ENCODE measurements at places on chromosomes 12 and 14. TPM values are rescaled to one million over a fixed set of nuclear protein-coding genes. Genes with fewer than 3 reads are reported as not detected.

The ERBB3 gene
- 4.2 TPM for total RNA-seq

The PTPN6 gene
- 22.1 TPM for total RNA-seq

The KRT77 gene
- total RNA-seq = not detected

The DHRS2 gene
- total RNA-seq = not detected

The ANAPC5 gene
- total RNA-seq = 68.7 TPM

The CPNE8 gene
- 10.8 TPM for total RNA-seq

The GZMH gene
- total RNA-seq = not detected

The ANO2 gene
- total RNA-seq = 4.5 TPM

DNA sequence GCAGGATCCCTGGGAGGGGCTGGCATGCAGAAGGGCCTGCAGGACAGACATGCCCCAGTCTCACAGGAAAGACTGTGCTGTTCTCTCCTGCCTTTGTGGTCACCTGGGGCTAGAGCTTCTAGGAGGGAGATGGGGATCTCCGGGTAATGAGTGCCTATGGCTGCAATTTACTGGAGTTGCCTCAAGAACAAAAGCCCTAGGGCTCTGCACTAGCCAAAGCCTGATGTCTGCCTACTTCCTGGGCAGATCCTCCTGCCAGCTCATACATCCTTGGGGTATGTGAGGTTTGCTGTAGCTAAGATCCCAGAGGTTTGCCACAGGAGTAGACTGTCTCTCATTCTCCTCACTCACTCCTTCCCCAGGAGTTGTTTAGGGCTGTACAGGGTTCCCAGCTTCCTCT is 106.9 kb upstream of the PPFIA2 start:
- H3K4me3 ChIP-seq = no peak overlapping the region
- H3K27me3 ChIP-seq = no peaks in the 10 kb centered on the region
- H3K36me3 ChIP-seq = no peaks in the 10 kb centered on the region
- no peaks in the 10 kb centered on the region for H3K4me1 ChIP-seq
- H3K27ac ChIP-seq = no peak overlapping the region
- no peak for DNase-seq

- H3K27ac ChIP-seq = no peak overlapping the region
- H3K27me3 ChIP-seq = no peaks in the 10 kb centered on the region
- no peak for DNase-seq
- peaks cover 10% of the 10 kb centered on the region for H3K36me3 ChIP-seq
- H3K4me1 ChIP-seq = no peaks in the 10 kb centered on the region
Measured at GRCh38 chr14:75821831-75822521, 159.8 kb downstream of the TGFB3 start.

DNA sequence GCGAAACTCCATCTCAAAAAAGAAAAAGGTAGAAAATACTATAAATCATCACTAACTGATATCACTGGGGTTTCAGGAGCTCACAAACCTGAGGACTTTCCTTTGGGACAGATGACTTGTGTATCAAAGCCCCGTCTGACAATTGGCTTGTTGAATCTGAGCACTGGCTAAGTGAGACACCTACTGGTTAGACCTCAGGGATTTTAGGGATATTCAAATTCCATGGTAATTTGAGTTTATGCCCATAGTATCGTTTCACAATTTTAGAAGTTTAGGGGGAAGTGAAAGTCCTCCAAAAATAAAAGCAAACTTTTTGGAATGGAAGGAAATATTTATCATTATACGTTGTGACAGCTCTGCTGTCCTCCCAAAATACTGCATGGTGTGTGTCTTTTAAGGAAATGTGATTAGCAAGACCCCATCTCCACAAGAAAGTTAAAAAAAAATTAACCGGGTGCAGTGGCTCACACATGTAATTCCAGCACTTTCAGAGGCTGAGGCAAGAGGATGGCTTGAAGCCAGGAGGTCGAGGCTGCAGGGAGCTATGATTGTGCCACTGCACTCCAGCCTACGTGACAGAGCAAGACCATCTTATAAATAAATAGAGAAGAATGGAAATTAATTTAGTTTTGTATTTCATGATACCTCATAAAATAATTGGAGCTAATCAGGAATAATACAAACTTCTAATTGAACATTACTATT is 49.2 kb downstream of the FBXL14 start:
- no peaks in the 10 kb centered on the region for H3K4me1 ChIP-seq
- no peak for DNase-seq
- no peak overlapping the region for H3K27ac ChIP-seq
- no peak overlapping the region for H3K4me3 ChIP-seq
- H3K36me3 ChIP-seq = peaks cover 9% of the 10 kb centered on the region

GRCh38 chr14:23284654-23285529 is 1.0 kb downstream of the HOMEZ start:
- peaks cover 17% of the 10 kb centered on the region for H3K4me1 ChIP-seq
- H3K27ac ChIP-seq = peak overlapping the region; percentile 63
- H3K36me3 ChIP-seq = no peaks in the 10 kb centered on the region
- H3K27me3 ChIP-seq = no peaks in the 10 kb centered on the region
- H3K4me3 ChIP-seq = peak overlapping the region; percentile 96
- DNase-seq = no peak

GRCh38 chr14:46653031-46653755 is 1.6 kb upstream of the RPL10L start:
- H3K36me3 ChIP-seq = no peaks in the 10 kb centered on the region
- H3K4me1 ChIP-seq = peaks cover 5% of the 10 kb centered on the region
- DNase-seq = no peak
- H3K27me3 ChIP-seq = no peaks in the 10 kb centered on the region
- H3K27ac ChIP-seq = no peak overlapping the region

GRCh38 chr12:68224613-68225285 is 861 bp downstream of the IL26 start:
- no peak overlapping the region for H3K27ac ChIP-seq
- no peak for DNase-seq
- peaks cover 11% of the 10 kb centered on the region for H3K4me1 ChIP-seq
- H3K4me3 ChIP-seq = no peak overlapping the region
- H3K36me3 ChIP-seq = no peaks in the 10 kb centered on the region

DNA sequence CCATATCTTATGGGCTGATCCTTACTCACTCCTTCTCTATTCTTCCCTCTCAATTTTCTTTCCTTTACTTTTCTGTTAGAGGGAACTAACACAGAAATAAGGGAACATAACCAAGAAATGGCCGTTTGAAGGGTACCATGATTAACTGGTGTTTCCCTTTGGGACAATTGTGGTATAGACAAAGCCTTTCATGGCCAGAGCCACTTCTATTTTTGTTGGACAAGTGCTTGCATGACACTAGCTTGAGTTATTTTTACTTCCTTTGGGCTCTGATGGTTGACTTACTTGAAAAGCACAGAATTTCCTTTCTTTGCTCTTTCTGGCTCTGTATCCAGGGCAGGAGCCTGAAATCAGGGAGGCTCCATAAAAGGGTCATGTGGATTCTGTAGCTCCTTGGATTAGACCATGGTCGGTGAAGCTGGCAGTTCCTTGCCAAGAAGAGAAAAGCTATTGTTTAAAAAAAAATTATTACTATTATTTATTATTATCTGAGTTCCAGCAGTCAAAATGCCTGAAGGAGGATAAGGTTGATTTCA is 130.6 kb downstream of the KTN1 start:
- H3K27me3 ChIP-seq = no peaks in the 10 kb centered on the region
- H3K4me1 ChIP-seq = peaks cover 8% of the 10 kb centered on the region
- H3K4me3 ChIP-seq = no peak overlapping the region
- peaks cover 6% of the 10 kb centered on the region for H3K36me3 ChIP-seq
- no peak for DNase-seq

DNA sequence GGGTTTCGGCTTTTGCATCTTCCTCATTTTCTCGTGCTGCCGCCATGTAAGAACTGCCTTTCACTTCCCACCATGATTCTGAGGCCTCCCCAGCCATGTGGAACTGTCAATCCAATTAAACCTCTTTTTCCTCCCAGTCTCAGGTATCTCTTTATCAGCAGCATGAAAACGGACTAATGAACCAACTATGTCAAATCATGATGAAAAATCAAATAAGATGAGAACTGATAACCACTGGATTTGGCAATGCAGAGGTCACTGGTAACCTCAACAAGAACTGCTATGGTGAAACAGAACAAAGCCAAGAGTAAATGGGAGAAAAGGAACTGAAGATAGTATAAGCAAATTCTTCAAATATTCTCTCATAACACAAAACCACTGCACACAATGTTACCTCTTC is 6.0 kb downstream of the EML5 start:
- H3K27me3 ChIP-seq = peaks cover 2% of the 10 kb centered on the region
- no peak overlapping the region for H3K27ac ChIP-seq
- H3K4me3 ChIP-seq = no peak overlapping the region
- DNase-seq = no peak

GRCh38 chr14:39731912-39732311 is 299.7 kb upstream of the FBXO33 start:
- no peak for DNase-seq
- H3K4me3 ChIP-seq = no peak overlapping the region
- H3K27me3 ChIP-seq = no peaks in the 10 kb centered on the region
- H3K27ac ChIP-seq = no peak overlapping the region

DNA sequence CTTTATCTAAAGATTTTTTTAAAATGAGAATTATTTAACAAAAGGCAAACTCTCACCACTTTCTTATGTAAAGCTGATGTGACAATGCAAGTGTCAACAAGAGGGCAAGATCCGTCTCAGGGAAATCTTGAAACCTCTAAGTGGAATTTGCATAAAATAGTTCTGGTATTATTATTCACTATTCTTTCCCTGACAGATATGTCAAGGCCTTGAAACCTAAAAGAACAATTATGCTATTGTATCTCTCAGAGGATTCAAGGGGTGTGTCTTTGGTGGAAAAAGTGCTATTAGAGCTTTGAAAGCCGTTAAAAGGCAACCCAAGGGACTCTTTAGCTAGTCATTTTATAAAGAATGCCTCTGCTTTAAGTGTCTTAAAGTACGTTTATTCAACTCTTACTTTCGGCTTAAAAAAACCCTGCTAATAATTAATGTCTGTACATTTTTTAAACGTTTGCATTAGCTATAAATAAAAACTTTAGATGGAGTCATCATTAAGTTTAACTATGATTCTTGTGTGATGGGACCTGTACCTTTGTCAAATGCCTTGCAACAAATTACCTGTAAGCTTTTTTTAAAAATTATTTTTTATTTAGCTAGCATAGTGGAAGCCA is 585.5 kb downstream of the VRK1 start:
- H3K27ac ChIP-seq = no peak overlapping the region
- no peak overlapping the region for H3K4me3 ChIP-seq
- no peaks in the 10 kb centered on the region for H3K36me3 ChIP-seq
- H3K4me1 ChIP-seq = peaks cover 5% of the 10 kb centered on the region

Measured in endothelial cell (in vitro differentiated cells).